Mesothelial cell of epicardium (in vitro differentiated cells): ENCODE measurements at places on chromosomes 11 and 22. TPM values are rescaled to one million over a fixed set of nuclear protein-coding genes. Genes with fewer than 3 reads are reported as not detected.
A peak's percentile ranks its signal among the peaks of the same experiment; 100 is the strongest.

NCF4 gene
- not detected in 3 replicates for total RNA-seq

KCNJ4 gene
- 2.5 to 2.8 TPM (median 2.6 TPM) in 3 replicates for total RNA-seq

STX3 gene
- total RNA-seq, result 19.0 to 24.2 TPM (median 21.1 TPM) in 3 replicates

JAM3 gene
- 36.2 to 39.3 TPM (median 37.6 TPM) in 3 replicates for total RNA-seq

AP5B1 gene
- total RNA-seq, result 23.3 to 24.9 TPM (median 24.3 TPM) in 3 replicates

GAB4 gene
- total RNA-seq, result not detected in 3 replicates

DNA sequence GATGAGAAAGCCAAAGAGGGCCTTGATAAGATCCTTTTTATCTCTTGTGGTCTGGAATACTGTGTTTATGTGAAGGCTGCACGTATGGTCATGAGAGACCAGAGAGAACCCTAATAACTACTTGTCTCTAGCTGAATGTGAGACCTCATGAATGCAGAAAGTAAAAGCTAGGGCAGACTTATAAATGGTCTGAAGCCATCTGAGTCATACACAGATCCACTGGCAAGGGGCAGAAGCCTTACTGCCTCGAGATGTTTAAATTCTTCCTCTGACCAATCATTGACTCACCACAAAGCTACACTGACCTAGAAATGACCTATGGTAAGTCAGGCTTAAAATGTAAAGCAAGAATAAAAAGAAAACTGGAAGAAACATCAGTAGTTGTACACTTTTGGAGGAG lies 22.7 kb upstream of the OR4B1 start:
- no peak for DNase-seq
- no peak overlapping the region for H3K4me3 ChIP-seq
- H3K27me3 ChIP-seq, result no peaks in the 10 kb centered on the region

GRCh38 chr11:62961017-62961570 lies 23.7 kb downstream of the SLC22A6 start:
- no peak overlapping the region for H3K4me3 ChIP-seq
- H3K4me1 ChIP-seq, result peaks cover 22% of the 10 kb centered on the region
- no peaks in the 10 kb centered on the region for H3K27me3 ChIP-seq
- DNase-seq, result no peak
- H3K36me3 ChIP-seq, result no peaks in the 10 kb centered on the region

GRCh38 chr11:9530020-9530621 lies 43.3 kb upstream of the WEE1 start:
- peak overlapping the region; percentile 84 for H3K27ac ChIP-seq
- H3K4me1 ChIP-seq, result peaks cover 59% of the 10 kb centered on the region
- peaks cover 6% of the 10 kb centered on the region for H3K36me3 ChIP-seq
- no peak for DNase-seq

DNA sequence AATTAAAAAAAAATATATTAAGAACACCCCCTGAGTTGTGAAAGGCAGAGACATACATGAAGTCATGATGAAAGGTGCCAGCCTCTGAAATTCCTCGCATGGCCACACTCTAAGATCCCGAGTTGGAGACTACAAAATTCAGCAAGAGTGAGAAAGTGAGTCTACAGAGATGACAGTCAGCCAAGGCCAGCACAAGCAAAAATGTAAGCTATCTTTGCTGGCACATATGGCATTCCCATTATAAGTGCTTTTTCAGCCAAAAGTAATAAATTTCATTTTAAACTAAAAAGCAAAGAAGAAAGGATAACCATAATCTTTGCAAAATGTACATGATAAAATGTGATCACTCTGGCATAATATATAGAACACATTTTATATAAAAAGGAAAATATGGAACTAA lies 40.6 kb downstream of the FANCF start:
- peaks cover 2% of the 10 kb centered on the region for H3K4me1 ChIP-seq
- no peak overlapping the region for H3K4me3 ChIP-seq
- no peak overlapping the region for H3K27ac ChIP-seq
- H3K27me3 ChIP-seq, result no peaks in the 10 kb centered on the region
- no peak for DNase-seq

- peaks cover 31% of the 10 kb centered on the region for H3K4me1 ChIP-seq
- DNase-seq, result no peak
- no peaks in the 10 kb centered on the region for H3K36me3 ChIP-seq
- no peaks in the 10 kb centered on the region for H3K27me3 ChIP-seq
These were observed 59.3 kb downstream of the TSPAN18 start for GRCh38 chr11:44785856-44786607.

- H3K27ac ChIP-seq, result no peak overlapping the region
- H3K4me3 ChIP-seq, result no peak overlapping the region
- peak; percentile 20 for DNase-seq
These were observed 434.5 kb upstream of the B3GAT1 start for GRCh38 chr11:134846328-134847082.
